Stimulated activated CD8-positive, alpha-beta memory T cell treated with anti-CD3 and anti-CD28 coated beads, Interleukin-2, amount 100 ng/mL, for 1 hour (primary cell): ENCODE measurements at places on chromosomes 2 and 18.

DNA sequence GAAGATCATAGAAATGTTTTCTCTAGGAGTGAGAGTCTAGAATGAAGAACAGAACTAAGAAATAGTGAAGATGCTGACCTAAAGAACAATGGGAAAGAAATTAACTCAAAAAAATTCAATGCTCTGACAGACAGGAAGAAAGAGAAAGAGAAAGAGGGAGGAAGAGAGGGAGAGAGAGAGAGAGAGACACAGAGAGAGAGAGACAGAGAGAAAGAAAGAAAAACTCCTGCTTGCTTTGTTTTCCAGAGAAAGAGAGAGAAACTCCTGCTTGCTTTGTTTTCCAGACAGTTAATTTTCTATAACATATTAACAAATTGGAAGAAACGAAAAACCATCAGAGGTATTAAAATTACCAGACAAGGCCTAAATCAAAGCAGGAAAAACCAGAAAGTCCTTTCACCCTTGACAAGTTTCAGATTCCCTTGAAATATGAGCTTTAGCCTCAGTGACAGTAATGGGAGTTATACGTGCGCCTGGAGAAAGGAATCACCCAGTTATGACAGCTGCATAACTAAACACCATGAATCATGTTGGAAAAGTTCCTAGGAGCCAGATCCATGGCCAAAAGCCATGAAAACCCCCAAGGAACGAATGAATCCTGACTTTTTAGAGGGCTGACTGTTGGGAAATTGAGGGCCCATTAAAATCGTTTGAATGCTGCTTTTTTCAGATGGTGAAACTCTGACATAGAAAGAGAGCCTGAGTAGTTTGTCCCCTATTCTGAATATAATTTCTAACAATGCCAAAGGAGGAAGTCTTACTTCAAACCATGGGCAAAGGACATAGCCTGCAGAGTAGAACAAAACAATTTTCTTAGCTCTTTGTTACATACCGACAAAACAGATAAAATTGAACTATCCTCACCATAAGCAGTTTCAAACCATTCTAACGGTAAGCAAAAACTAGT is 228.6 kb upstream of the CHST9 start:
- no peak for DNase-seq

DNA sequence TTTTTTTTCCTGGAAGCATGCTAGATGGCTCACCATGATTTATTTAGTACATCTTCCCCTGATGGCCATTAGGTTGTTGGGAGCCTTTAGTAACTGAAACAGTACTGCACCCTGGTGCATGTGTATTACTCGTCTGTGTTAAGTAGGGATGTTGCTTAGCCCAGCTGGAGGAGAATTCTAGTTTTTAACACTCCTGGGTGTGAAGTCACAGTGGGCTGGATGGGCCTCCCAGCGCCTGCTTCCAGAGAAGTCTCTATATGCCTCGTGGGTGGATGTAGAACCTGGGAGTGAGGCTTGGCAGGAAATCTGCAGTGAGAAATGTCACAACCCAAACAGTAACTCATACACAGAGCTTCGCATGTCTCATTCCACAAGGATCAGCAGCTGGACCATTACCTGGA is 28.9 kb upstream of the NT5DC4 start:
- no peak for DNase-seq

- no peak for DNase-seq
Measured at GRCh38 chr18:24793742-24794141, 333.3 kb downstream of the HRH4 start.

- DNase-seq = no peak
Measured at GRCh38 chr2:149225446-149225845, 104.9 kb upstream of the LYPD6 start.

DNA sequence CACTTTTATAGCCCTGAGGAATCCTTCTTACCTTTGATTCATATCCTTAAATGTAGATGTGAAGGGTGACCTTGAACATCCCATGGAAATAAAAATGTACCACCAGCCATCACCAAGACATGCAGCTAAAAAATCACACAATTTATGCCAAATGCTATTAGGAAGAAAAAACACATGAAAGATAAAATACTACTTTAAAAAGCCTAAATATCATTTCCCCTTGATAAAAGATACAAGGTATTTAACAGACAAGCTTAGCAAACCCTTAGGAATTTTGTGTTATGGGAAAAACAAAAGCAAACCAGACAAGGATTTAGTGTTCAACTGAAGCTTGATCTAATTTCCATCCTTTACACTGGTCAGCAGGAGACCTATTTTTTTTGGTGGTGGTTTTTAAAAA is 255.0 kb downstream of the ICOS start:
- no peak for DNase-seq

DNA sequence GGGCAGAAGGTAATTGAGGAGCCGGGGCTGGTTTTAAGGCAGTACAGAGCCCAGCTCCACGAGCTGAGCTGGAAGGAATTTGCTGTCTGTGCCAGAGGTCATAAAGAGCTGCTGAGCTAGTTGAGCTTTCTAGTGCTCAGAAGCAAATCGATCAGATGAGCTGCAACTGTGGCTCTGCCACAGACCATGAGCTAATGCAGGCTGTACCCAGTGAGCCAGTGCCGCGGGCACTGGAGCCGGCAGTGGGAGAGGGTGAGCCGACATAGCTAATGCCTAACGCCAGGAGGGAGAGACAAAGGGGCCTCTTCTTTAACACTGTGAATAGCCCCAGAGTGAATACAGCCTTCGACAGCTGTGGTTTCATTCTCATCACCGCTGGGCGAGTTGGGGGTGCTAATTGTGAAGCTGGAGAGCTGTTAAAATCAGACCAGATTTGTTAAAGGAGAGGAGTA is 410.1 kb upstream of the TCF4 start:
- no peak for DNase-seq

DNA sequence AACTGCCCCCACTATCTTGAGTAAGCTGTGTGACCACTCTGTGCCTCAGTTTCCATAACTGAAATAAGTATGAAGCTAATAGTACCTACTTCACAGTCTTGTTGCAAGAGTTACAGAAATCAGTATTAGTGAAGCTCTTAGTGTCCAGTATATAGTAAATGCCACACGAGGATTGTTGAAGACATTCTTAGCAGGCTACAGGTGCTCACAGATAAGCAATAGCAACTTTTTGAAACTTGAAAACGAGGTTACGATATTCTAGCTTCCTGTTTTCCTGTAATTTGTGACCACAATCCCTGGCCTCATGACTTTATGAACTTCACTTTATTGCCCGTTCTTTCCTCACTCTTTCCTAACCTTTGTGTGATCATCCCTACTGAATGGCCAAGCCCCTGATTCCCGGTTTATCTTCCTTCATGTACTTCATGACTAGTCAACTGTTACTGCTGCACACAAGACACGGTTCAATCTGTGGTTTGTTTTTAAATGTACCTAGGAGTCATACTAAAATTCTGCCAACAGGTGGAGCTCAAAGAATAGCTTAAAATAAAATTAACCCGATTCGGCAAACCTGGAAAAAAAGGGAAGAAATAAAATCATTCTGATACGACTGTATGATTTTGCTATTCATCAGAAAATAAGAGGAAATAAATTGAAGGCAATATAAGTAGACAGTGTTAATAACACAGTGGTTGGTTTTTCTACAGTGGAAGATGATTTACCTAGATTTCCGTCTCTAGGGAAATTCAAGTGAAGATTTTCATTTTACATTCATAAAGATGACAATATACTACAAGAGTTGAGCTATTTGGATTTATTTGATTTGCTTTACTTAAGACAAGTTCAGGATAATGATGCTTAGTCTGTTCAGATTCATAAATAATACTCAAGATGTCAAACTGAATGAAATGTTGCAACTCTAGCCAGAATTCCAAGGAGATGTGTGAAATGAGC is 38.1 kb upstream of the STAT1 start:
- DNase-seq = no peak

DNA sequence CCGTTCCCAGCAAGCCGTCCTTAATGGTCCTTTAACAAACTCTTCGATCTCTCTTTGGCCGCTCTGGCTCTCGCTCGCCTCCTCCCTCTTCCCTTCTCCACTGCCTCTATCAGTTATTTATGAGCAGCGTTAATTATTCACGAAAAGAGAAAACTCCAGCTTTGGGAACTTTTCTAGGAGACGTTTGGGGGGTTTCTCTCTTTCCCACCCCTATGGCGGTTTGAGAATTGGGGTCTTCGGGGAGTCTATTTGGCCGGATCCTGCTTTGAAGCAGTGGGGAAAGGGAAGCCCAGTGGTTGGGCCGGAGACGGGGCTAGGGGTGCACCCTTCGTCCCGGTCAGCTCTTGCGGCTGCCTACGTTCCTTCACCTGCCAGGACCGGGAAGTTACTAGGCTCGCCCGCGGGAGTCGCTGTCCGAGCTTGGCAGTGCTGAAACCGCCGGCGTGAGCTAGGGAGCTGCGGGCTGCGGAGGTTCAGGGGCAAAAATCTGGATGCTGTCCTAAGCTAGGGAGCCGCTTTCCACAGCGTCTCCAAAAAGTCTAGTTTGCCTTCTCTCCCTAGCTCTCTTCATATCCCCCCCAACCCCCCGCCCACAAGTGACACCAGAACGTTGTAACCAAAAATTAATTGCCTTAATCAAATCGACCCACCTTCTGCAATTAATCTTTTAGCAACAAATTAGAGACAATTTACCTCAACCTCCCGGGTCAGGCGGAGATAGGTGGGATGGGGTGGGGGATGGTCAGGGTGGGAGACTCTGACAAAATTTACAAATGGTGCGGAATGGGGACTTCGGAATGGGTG is 8.9 kb upstream of the SKOR2 start:
- no peak for DNase-seq

GRCh38 chr2:204143216-204144014 is 206.9 kb downstream of the ICOS start:
- no peak for DNase-seq

GRCh38 chr2:100233061-100233460 is 89.2 kb downstream of the LONRF2 start:
- no peak for DNase-seq

DNA sequence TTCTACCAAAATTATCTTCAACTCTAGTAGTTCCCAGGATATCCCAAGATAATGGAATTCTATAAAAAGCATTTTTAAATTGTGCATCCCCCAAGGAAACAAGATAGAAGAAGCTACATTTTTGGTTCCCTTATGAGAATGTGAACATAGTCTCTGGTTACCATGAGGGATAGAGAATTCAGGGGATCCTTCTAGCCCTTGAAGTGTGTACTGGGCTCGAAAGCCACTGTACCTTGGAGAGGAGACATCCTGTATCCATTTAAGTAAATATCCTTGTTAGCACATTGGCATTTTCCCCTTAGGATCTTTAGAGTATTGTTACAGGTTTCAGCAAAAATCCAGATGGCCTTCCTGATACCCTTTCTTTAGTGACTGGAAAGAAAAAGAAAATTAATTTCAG is 228.5 kb downstream of the RTP5 start:
- DNase-seq = no peak

DNA sequence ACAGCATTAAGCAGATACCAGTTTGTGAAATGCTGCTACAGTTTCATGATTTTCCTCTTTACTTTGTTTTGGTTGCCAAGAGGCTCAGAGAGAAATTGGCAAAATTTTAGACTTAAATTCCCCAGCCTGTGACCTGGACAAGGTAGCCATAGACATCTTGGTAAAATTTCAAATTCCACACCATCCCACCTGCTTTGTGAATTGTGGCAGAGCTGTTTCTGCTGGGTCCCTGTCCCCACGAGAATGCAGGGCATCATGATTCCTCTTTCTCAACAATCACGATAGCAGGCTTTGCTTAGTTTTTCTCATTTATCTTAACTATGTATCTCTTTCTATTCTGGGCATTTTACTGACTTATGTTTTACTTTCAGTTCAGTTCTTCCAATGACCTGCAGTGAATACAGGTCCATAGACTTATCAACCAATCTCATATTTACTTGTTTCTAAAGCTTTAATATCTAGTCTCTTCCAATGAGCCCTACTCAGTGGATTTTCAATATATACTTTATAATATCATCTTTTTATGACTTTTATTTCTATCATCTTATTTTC is 351.6 kb downstream of the SOCS6 start:
- DNase-seq = no peak

DNA sequence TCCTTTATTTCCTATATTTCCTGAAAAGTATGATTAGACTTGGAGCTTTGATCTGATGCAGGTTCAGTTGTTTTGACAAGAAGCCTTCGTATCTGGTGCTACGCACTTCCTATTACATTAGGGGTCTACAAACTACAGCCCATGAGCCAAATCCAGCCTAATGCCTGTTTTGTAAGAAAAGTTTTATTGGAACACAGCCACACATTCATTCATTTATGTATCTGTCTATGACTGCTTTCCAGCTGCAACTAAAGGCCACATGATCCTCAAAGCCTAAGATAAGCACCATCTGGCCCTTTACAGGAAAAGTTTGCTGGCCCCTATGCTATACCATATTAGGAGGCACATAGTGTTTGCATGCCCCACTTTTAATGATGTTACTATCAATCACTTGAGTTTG is 26.0 kb downstream of the EIF2AK3 start:
- no peak for DNase-seq

DNA sequence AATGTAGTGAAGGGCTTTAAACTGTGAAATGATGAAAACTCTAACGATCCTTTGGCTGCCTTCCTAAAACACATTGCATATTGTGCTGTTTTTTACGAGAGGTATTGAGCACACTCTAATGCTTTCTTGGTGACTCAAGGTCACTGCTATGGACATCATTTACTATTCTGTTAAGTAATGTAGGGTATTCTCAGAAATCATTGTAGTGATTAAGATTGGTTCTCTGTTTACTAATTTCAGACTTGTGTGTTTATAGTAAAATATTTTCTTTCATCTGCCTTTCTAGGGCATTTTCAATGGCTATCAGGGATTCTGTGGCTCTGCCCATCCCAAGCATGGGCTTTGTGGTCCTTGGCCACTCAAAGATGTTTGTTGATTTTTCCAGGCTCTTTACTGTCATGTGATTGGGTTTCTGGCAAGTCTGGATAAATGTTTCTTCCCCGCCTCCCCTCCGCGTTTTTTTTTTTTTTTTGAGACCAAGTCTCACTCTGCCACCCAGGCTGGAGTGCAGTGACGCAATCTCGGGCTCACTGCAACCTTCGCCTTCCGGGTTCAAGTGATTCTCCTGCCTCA is 29.3 kb downstream of the UBE2F start:
- no peak for DNase-seq

GRCh38 chr2:119841550-119841949 is 81.8 kb downstream of the PTPN4 start:
- DNase-seq = no peak

DNA sequence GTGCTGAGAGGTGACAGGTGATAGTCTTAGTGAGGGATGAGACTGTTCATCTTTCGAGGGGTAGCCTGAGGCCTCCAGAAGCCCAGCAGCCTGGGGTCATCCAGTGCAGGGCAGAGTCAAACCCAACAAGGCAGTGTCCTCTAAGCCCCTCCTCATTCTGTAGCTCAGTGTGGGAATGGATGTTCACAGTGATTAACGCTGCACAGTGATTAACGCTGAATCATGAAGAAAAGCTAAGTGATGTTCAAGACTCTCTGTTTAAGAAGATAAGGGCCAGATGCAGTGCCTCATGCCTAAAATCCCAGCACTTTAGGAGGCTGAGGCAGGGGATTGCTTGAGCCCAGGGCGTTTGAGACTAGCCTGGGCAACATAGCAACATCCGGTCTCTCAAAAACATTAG is 56.3 kb upstream of the LAPTM4A start:
- no peak for DNase-seq

GRCh38 chr2:191598296-191598695 is 79.6 kb upstream of the NABP1 start:
- no peak for DNase-seq
